ENCODE measurements at places on chromosomes 4 and X. TPM values are rescaled to one million over a fixed set of nuclear protein-coding genes. Genes with fewer than 3 reads are reported as not detected.
A peak's percentile ranks its signal among the peaks of the same experiment; 100 is the strongest.

DNA sequence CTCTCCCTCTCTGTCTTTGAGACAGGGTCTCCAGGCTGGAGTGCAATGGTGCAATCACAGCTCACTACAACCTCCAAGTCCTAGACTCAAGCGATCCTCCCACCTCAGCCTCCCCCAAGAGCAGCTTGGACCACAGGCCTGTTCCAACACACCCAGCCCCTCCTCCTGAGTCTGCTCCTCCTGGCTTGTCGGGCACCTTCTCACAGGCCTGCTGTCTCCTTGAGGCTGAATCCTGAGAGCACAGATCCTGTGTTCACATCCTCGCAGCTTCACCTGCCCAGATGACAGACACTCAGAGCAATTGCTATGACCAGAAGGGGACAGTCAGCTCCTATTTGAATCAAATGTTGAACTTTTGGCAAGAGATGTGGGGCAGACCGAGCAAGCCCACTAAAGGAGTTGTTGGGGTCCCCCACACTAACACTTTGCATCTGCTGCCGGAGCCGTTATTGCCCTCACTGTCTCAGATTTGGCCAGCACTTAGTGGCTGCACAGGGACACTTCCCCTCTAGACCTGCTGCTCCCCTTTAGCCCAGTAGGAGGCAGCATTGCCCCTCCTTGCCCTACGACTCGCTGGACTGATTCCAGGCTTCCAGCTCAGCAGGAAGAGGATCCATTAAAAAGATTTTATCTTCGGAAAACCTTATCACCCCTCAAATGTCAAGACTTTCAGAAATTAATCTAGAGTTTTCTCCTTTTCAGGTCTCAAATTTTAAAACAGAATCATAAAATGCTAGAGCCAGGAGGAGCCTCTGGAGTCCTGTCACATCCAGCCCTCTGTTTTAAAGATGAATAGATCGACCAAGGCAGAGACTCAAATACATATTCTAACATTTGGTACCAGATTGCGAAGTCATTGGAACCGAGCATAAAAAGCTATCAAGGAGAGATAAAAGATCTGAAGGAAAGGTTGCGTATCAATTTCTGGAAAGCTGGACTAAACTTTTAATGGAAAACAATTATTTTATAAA, 113.7 kb downstream of the USP46 start:
- DNase-seq, result peak; percentile 82

GRCh38 chr4:76980261-76980660, 30.7 kb downstream of the SEPTIN11 start:
- no peak for DNase-seq

DNA sequence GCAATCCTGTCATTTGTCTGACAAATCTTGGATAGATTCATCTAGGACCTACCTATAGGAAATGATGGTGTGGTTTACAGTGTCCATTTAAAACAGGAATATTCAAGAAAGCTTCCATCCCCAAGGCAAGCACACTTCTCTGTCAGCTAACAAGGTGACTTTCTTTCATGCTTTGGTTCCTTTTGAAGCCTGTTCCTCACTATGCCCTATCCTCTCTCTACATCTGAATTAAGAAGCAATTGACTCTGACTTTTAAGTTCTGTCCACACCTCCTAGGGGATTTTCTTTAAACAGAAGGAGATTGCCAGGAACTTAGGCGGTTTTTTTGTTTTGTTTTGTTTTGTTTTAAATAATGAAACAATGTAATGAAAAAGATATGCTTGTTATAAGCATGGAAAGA, 1181.4 kb upstream of the TENM3 start:
- no peak for DNase-seq

DNA sequence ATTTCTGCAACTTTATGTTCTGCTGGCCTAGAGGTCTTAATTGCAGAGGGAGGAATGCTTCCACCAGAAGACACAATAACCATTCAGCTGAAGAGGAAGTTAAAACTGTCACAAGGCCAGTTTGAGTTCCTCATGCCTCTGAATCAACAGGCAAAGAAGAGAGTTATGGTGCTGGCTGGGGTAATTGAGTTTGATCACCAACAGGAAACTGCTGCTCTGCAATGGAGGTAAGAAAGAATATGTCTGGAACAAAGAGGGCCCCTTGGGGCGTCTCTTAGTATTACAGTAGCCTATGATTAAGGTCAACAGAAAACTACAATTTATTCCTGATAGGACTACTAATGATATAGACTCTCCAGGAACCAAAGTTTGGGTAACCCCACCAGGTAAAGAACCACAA, 744.0 kb downstream of the FSTL5 start:
- no peak for DNase-seq

GRCh38 chr4:100103671-100104070, 86.6 kb downstream of the DDIT4L start:
- DNase-seq, result no peak

DNA sequence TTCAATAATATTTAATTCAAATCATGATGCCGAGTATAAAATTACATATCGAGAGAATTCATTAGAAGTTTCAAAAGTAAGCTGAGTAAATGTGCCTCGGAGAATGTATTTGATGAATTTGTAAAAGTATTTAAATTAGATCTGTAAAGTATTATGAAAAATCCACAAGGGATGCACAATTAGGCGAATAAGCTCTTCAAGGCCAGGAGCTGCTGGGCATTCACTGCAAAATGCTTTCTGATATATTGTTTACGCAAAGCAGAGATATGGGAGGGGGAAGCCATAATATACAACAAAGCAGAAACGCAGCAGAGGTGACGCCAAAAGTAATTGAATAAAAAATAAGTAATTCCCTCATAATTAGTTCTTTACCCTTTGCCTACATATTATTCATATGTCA, 1121.5 kb upstream of the TENM3 start:
- no peak for DNase-seq

GRCh38 chr4:173746424-173746823, 216.4 kb upstream of the HAND2 start:
- DNase-seq, result no peak

- no peak for DNase-seq
These were observed 135.3 kb upstream of the TENM3 start for GRCh38 chr4:182107931-182108330.

GRCh38 chr4:42425146-42426065, 28.1 kb downstream of the SHISA3 start:
- DNase-seq, result no peak

DNA sequence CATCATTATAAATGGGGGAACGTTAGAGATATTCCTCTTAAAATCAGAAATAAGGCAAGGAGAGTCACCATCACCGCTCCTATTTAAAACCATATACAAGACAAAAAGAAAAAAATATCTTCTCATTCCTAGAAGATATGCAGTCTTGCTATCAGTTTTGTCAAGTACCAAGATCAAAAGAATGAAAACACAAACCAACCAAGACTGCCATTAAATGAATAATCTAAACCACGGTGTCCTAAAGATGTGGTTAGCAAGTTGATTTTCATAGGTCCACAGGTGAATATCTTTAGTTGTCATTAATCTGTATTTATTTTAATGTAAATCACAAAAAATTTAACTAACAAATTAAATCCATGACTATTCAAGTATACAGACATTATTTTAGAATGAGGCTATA, 39.3 kb downstream of the SCFD2 start:
- no peak for DNase-seq

DNA sequence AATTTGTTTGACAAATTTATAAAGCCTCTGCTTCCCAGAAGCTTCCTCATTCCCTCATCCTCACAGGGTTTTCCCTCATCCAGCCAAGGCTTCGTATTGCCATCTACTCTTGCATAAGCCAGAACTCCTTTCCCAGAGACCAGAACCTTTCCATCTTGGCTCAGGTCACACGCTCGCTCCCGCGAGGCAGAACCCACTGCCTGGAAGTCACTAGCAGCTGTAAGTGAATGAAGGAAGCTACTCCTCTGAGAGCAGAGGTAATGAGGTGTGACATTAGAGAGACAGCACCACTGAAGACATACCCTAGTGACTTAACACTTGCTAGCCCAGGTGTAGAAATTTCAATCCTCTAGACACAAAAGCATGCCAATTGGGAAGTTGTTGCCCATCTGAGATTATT, 52.5 kb downstream of the LHFPL1 start:
- peak; percentile 19 for DNase-seq

DNA sequence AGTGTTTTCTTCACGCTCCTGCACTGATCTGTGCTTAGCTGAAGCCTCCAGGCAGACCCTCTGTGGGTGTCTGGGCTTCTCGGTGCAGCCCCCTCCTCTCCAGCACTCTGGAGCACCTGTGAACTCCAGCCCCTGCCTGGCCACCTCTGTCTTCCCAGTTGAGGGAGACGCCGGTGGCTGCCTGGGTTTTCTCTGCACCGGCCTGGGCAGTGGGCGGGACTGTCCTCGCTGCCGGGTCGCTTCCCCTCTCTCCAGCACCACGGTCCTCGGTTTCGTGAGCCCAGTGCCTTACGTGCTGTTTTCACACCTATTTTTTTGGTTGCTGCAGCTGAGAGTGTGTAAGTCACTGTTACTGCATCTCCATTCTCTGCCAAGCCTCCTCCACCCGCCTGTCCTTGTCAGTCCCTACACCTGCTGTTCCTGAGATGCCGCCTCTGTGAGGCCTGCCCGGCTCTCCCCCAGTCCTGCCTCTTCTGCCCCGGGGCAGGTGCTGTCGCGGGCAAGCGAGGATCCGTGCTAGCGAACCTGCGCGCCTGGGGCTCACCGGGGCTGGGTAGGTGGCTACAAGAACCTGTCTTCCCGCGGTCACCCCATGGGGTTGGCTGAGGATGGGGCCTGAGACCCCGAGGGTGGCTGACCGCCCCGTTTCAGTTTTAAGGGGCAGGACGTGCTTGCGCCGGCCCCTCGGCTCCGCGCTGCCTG, 2.4 kb upstream of the FGFRL1 start:
- DNase-seq, result no peak

DNA sequence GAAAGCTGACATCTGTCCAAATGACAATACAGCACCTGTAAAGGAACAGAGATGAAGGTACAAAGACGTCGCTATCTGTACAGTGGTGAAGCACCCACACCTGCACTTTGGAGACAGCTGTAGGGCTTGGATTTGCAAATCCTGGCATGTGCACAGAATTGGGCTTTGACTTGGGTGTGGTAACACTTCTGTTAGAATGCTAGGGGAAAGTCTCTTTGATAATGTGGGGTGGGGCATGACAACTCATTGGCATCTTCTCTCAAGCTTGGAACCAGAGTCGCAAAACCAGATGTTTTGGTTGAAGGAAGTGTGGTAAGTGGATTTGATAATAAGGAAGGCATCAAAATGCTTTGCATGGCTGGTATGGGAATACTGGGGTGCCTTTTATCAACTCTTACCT, 55.5 kb downstream of the VCX3B start:
- no peak for DNase-seq

Gene P2RY4
- total RNA-seq, result 0.16 TPM

Gene SPANXC
- total RNA-seq, result not detected

Gene SLC10A6
- 0.76 TPM for total RNA-seq

Gene PGAM4
- not detected for total RNA-seq

Data from left cardiac atrium (tissue), 4 donors.